ENCODE measurements at places on chromosomes 7 and 10. TPM values are rescaled to one million over a fixed set of nuclear protein-coding genes. Genes with fewer than 3 reads are reported as not detected.

DNA sequence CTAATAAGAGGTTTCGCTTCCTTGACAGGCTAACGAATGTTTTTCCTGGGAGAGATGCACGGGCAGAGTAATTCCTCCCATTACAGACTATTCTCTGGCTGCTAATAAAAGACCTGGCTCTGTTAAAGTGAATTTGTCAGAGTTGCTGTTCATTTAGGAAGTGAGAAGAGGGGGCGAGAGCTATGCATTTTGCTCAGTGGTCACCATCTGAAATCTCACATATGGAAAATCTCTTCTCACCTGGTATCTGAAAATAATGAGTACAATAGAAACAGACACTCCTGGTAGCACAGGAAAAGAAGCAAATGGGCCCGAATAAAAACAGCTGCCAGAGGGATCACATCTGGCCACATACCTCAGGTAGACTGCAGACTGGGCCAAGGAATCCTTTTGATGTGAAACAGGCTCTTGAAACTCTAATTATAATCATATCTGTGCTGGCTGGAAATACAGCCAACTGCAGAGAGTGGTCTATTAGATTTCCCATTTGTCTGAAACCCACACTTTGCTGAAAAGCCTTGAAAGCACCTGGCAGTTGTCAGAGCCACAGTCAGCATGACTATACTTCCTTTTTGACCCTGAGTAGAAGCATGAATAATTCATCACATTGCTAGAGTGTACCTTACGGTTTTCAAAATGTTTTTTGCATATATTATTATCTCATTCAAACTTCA is 33.6 kb downstream of the AOAH start:
- H3K36me3 ChIP-seq: peaks cover 16% of the 10 kb centered on the region
- H3K4me1 ChIP-seq: peaks cover 50% of the 10 kb centered on the region
- H3K4me3 ChIP-seq: no peak overlapping the region
- H3K27ac ChIP-seq: peak overlapping the region; percentile 69
- H3K27me3 ChIP-seq: no peaks in the 10 kb centered on the region
- DNase-seq: no peak

- no peaks in the 10 kb centered on the region for H3K27me3 ChIP-seq
- H3K4me3 ChIP-seq: no peak overlapping the region
- no peak for DNase-seq
- H3K4me1 ChIP-seq: peaks cover 78% of the 10 kb centered on the region
- no peak overlapping the region for H3K27ac ChIP-seq
Observed at GRCh38 chr10:8069627-8070026, 15.1 kb downstream of the GATA3 start.

DNA sequence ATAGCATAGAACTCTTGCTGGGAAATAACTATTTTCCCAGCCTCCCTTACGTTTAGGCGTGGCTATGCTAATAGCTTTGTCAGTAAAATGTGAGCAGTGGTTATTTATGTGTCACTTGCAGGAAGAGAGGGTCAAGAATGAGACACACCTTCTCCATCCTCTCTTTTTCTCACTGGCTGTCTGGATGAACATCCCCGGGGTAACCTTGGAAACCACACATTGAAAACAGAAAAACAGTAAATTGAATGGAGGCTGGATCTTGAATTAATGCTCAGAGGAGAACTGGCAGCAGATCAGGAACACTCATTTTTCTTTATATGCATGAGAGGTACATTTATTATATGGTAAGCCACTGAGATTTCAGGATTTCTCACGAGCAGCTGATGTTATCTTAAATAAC is 127.6 kb downstream of the DNAJB9 start:
- no peak overlapping the region for H3K4me3 ChIP-seq
- DNase-seq: no peak
- no peak overlapping the region for H3K27ac ChIP-seq
- H3K36me3 ChIP-seq: no peaks in the 10 kb centered on the region

- no peak overlapping the region for H3K4me3 ChIP-seq
- no peaks in the 10 kb centered on the region for H3K4me1 ChIP-seq
- DNase-seq: no peak
- no peaks in the 10 kb centered on the region for H3K36me3 ChIP-seq
- no peak overlapping the region for H3K27ac ChIP-seq
- peaks cover 7% of the 10 kb centered on the region for H3K27me3 ChIP-seq
Observed at GRCh38 chr10:51001587-51001986, 72.7 kb upstream of the PRKG1 start.

GRCh38 chr7:116598861-116599260 is 73.1 kb upstream of the MET start:
- H3K36me3 ChIP-seq: no peaks in the 10 kb centered on the region
- no peak overlapping the region for H3K27ac ChIP-seq
- no peak overlapping the region for H3K4me3 ChIP-seq
- DNase-seq: no peak

- no peak overlapping the region for H3K4me3 ChIP-seq
- DNase-seq: no peak
- no peaks in the 10 kb centered on the region for H3K36me3 ChIP-seq
- no peaks in the 10 kb centered on the region for H3K4me1 ChIP-seq
- H3K27me3 ChIP-seq: no peaks in the 10 kb centered on the region
- no peak overlapping the region for H3K27ac ChIP-seq
Observed at GRCh38 chr10:131231965-131232541, 79.5 kb downstream of the TCERG1L start.

DNA sequence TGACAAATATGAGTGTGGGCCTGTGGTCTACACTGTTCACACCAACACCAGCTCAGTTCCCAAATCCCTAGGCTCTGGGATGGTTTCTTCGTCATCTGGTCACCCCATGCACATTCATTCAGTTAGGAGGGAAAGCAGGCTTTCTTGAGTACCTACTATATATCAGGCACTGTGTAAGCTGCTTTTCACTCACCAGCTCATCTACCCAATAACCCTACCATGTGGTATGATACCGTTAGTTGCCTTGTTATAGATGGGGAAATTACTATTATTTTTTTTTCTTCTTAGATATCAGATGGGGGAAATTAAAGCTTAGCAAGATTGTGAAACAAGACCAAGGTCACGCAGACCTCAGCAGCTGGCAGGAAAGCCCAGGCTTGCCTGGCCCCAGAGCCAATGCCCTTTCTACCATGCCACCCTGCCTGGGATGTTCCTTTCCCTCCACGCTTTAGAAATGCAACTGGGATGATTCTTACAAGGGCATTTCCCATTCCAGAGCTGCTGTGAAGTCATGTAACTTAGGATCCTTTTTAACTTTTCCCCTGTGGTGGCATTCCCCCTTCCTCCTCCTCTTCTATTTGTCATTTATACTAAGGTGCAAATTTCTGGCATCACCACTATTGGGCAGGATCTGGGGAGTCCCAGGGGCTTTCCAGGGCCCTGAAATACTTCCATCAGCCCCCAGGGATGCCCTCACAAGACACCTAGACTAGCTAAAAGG is 93.1 kb upstream of the EFCAB10 start:
- peaks cover 27% of the 10 kb centered on the region for H3K36me3 ChIP-seq
- H3K4me1 ChIP-seq: peaks cover 71% of the 10 kb centered on the region
- peak overlapping the region; percentile 25 for H3K27ac ChIP-seq

- H3K36me3 ChIP-seq: peaks cover 48% of the 10 kb centered on the region
- no peak overlapping the region for H3K27ac ChIP-seq
- H3K4me1 ChIP-seq: no peaks in the 10 kb centered on the region
Observed at GRCh38 chr7:66952343-66953043, 31.5 kb downstream of the TMEM248 start.

- DNase-seq: no peak
- no peaks in the 10 kb centered on the region for H3K36me3 ChIP-seq
- no peak overlapping the region for H3K4me3 ChIP-seq
- no peaks in the 10 kb centered on the region for H3K27me3 ChIP-seq
- H3K4me1 ChIP-seq: peaks cover 9% of the 10 kb centered on the region
Observed at GRCh38 chr10:16644146-16644545, 122.5 kb upstream of the C1QL3 start.

DNA sequence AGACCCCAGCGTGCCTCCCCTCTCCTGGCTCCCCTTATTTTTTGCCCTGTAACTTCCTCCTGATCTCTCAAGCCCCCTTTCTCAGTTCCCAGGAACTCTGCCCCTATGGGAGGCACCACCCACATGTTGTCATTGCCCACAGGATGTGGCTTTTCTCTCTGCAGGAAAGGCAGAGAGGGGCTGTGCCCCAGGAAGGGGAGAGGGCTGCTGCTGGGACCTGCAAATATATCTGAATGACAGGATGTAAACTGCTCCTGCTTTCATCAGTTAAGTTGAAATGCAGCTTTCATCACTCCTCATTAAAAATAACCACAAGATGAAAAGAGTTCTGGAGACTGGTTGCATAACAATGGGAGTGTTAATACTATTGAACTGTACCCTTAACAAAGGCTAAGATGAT is 103.3 kb downstream of the CLEC2L start:
- peak overlapping the region; percentile 88 for H3K27ac ChIP-seq
- H3K4me1 ChIP-seq: peaks cover 78% of the 10 kb centered on the region
- no peaks in the 10 kb centered on the region for H3K27me3 ChIP-seq
- peak overlapping the region; percentile 46 for H3K4me3 ChIP-seq
- peaks cover 68% of the 10 kb centered on the region for H3K36me3 ChIP-seq

The NEURL1 gene
- total RNA-seq: 1.1 TPM

The GRM3 gene
- total RNA-seq: not detected

GRCh38 chr7:16742547-16742946 is 11.0 kb upstream of the TSPAN13 start:
- no peak for DNase-seq
- H3K27me3 ChIP-seq: no peaks in the 10 kb centered on the region
- H3K27ac ChIP-seq: no peak overlapping the region
- no peaks in the 10 kb centered on the region for H3K4me1 ChIP-seq
- H3K4me3 ChIP-seq: no peak overlapping the region
- no peaks in the 10 kb centered on the region for H3K36me3 ChIP-seq

- no peak overlapping the region for H3K4me3 ChIP-seq
- H3K27ac ChIP-seq: peak overlapping the region; percentile 56
- H3K36me3 ChIP-seq: peaks cover 33% of the 10 kb centered on the region
- no peaks in the 10 kb centered on the region for H3K27me3 ChIP-seq
- no peak for DNase-seq
Observed at GRCh38 chr10:7512487-7512886, 101.7 kb upstream of the SFMBT2 start.

The RNLS gene
- 1.8 TPM for total RNA-seq

DNA sequence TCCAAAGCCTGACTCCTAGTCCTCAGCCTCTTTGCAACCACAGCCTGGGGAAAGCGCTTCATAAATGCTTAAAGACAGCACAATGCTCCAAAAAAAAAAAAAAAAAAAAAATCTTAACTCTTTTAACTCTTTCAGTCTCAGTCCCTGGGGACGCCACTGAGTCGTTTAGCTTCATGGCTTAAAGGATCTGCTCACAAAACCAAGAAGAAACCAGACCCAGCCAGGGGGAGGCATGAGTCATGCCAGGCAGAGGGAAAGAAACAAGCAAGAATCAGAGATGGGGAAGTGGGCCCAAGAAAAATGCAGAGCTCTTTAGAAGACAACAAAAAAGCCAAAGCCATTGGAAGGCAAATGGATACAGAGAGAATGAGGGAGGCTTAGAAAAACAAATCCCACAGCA is 32.5 kb upstream of the DOCK1 start:
- H3K27ac ChIP-seq: no peak overlapping the region
- no peaks in the 10 kb centered on the region for H3K4me1 ChIP-seq
- no peaks in the 10 kb centered on the region for H3K36me3 ChIP-seq
- DNase-seq: no peak
- H3K4me3 ChIP-seq: no peak overlapping the region

DNA sequence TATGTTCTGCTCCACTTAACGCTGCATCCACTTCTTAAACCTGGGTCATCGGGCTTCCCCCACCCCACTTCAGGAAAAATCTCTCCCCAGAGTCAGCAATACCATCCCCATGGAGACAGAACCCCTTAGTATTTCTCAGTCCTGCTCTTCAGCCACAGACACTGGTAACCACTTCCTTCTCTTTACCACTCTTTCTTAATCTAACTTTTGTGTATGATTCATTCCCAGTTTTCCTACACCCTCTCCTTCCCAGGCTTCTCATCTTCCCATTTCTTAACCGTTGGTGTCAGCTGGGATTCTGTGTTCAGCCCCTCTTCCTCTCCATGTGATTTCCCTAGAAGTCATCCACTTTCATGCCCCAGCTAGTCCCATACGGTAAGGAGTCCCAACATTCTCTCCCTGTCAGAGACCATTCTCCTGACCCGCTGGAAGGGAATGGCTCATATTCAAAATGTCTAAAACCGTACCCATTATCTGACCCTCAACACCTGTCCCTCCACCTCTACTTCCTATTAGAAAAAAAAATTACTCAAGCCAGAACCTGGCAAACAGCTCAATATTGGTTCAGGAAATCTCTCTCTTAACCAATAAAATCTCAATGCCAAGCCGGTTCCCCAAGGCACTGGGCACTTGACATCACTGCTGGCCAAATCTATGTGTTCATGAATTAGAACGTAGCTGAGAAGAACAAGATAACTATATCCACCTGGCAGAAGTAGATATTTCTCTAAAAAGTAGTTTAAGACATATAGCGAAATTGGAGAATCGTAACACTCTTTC is 89.4 kb downstream of the DGKI start:
- peaks cover 6% of the 10 kb centered on the region for H3K27me3 ChIP-seq
- H3K36me3 ChIP-seq: no peaks in the 10 kb centered on the region
- H3K4me3 ChIP-seq: no peak overlapping the region
- H3K4me1 ChIP-seq: no peaks in the 10 kb centered on the region

DNA sequence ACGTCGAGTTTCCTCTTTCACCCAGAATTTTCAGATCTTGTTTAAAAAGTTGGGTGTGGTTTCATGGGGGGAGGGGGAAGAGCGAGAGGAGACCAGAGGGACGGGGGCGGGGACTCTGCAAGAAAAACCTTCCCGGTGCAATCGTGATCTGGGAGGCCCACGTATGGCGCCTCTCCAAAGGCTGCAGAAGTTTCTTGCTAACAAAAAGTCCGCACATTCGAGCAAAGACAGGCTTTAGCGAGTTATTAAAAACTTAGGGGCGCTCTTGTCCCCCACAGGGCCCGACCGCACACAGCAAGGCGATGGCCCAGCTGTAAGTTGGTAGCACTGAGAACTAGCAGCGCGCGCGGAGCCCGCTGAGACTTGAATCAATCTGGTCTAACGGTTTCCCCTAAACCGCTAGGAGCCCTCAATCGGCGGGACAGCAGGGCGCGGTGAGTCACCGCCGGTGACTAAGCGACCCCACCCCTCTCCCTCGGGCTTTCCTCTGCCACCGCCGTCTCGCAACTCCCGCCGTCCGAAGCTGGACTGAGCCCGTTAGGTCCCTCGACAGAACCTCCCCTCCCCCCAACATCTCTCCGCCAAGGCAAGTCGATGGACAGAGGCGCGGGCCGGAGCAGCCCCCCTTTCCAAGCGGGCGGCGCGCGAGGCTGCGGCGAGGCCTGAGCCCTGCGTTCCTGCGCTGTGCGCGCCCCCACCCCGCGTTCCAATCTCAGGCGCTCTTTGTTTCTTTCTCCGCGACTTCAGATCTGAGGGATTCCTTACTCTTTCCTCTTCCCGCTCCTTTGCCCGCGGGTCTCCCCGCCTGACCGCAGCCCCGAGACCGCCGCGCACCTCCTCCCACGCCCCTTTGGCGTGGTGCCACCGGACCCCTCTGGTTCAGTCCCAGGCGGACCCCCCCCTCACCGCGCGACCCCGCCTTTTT is at the start of gene VIM:
VIM (plus strand) TSS at position 151 of the 925 bp plus-strand sequence. CDS start 1,182 bp downstream, outside the sequence.
- DNase-seq: peak; percentile 88
- peaks cover 43% of the 10 kb centered on the region for H3K36me3 ChIP-seq
- peaks cover 50% of the 10 kb centered on the region for H3K4me1 ChIP-seq
- H3K27ac ChIP-seq: peak within 1 kb of the TSS; percentile 100
- H3K27me3 ChIP-seq: peaks cover 2% of the 10 kb centered on the region
- H3K4me3 ChIP-seq: peak within 1 kb of the TSS; percentile 99

- no peak overlapping the region for H3K27ac ChIP-seq
- H3K36me3 ChIP-seq: peaks cover 2% of the 10 kb centered on the region
- DNase-seq: no peak
- no peaks in the 10 kb centered on the region for H3K27me3 ChIP-seq
- H3K4me1 ChIP-seq: peaks cover 2% of the 10 kb centered on the region
Observed at GRCh38 chr7:4675771-4676367, 6.2 kb upstream of the FOXK1 start.

- peak; percentile 38 for DNase-seq
- no peaks in the 10 kb centered on the region for H3K27me3 ChIP-seq
- peaks cover 19% of the 10 kb centered on the region for H3K36me3 ChIP-seq
Observed at GRCh38 chr7:5780801-5781496, 514 bp downstream of the RNF216 start.
